ENCODE measurements at places on chromosomes 2 and 18.

DNA sequence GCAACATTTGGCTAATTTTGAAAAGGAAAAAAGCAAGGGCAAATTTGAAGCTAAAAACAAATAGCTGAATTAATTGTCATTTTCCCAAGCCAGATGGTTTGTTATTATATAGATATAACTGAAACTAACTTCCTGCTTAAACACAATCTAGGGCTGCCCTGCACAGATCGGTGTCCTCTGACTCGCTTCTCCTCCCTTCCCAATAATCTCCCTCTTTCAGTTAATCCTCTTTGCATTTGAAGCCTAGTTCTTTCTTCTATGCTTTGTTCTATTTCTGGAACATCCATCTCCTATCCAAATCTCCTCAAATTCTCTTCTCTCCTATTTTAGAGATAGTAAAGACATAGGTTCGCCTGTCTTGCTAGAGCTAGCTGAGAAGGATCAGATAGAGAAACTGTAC lies 328.1 kb downstream of the SLC8A1 start:
- DNase-seq = peak; percentile 67

- DNase-seq = no peak
Measured at GRCh38 chr2:17461087-17461475, 57.2 kb downstream of the RAD51AP2 start.

DNA sequence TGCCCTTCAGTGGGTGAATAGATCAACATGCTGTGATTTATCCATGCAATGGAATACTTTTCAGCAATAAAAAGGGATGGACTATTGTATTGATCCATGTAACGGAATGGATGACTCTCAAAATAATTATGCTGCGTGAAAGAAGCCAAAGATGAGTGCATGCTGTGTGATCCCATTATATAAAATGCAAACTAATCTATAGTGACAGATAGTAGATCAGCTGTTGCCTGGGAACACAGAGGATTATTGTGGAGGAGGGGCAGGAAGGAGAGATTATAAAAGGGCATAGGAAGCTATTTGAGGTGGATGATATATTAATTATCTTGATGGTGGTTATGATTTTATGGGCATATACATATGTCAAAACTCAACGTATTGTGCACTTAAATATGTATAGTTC lies 55.5 kb upstream of the ADAM23 start:
- peak; percentile 24 for DNase-seq

DNA sequence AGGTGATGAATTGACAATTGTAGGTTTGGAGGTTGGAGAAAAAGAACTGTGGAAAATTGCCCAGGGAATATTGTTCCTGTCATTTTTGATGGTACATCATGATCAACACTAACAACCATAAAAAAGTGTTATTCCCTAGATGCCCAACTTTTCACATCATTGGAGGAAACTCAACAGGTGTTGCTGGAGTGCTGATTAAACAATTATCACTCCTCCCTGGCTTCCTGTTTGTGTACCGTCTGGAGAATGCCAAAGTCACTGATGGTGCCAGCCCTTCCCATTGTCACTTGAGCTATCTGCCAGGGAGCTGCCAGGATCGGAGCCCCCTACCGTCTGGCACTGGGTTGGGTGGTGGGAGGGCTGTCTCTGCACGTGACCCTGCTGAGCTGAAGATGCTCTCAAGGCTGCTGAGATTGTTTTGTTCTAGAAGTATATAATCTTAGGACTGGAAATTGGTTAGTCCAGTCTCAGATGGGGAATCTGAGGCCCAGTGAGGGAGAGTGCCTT lies 156.9 kb downstream of the PRKCE start:
- peak; percentile 38 for DNase-seq

GRCh38 chr18:70319187-70319586 lies 30.3 kb downstream of the SOCS6 start:
- no peak for DNase-seq

GRCh38 chr18:36427369-36427768 lies 129.9 kb downstream of the FHOD3 start:
- DNase-seq = no peak

DNA sequence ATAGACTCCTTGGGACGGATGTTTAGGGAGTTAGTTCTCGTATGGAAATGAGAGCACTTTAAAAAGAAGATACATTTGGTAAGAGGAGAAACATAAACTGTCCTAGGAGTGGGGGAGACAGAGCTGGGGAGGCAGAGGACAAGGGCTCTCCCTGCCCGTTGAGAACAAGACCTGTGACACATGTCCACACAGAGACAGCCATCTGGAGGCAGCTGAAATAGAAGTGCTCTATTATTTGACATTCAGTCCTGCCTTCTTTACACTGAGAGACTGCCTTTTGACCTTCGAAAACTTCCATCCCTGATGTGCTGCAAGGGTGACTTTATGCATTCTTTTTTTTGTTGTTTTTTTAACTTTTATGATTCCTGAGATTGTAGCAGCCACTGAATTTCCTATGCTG lies 150.1 kb downstream of the UXS1 start:
- peak; percentile 32 for DNase-seq

- DNase-seq = no peak
Measured at GRCh38 chr18:54257015-54257414, 12.3 kb upstream of the POLI start.

- DNase-seq = no peak
Measured at GRCh38 chr2:6394276-6394675, 471.4 kb downstream of the CMPK2 start.

DNA sequence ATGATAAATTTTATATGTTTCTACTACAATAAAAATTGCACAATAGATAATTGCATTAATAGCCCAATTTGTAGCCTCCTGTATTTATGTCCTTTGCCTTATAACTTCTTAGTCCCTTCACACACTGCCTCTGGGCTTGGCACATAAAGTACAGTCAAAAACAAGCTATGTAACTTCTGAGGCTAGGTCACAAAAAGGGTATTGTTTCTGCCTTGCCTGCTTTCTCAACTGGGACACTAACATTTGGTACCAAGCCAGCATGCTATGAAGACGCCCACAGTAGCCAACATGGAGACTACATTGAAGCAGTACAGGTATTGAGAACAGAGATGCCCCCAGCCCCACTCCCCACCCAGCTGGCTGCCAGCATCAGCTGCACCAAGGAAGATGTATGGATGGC lies 5.4 kb upstream of the SLC3A1 start:
- no peak for DNase-seq

- no peak for DNase-seq
Measured at GRCh38 chr18:56248610-56249235, 389.7 kb downstream of the TXNL1 start.

GRCh38 chr18:33711514-33711913 lies 133.5 kb downstream of the ASXL3 start:
- peak; percentile 60 for DNase-seq

DNA sequence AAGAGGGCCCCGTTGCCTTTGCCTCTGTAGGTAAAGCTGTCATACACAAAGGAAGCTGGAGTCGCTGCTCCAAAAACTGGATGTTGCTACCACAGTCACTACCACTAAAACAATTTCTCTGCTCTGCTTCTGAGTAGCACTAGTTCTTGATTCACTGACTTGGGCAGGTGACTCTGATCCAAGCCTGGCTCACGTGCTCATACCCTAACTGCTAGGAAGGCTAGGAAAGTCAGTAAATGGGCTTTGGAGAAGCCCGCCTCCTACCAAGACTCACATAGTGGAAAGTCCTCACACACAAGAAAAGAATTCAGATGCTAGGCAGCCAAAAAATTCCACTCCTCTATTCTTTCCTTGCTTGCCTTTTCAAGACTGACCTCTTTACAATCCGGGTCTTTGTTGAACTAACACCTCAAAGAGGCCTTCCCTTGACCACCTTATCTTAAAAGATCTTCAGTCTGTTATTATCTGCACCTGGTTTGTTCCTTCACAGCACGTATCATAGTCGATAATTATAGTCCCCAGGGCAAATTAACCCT lies 11.4 kb upstream of the DYNC1I2 start:
- DNase-seq = no peak

DNA sequence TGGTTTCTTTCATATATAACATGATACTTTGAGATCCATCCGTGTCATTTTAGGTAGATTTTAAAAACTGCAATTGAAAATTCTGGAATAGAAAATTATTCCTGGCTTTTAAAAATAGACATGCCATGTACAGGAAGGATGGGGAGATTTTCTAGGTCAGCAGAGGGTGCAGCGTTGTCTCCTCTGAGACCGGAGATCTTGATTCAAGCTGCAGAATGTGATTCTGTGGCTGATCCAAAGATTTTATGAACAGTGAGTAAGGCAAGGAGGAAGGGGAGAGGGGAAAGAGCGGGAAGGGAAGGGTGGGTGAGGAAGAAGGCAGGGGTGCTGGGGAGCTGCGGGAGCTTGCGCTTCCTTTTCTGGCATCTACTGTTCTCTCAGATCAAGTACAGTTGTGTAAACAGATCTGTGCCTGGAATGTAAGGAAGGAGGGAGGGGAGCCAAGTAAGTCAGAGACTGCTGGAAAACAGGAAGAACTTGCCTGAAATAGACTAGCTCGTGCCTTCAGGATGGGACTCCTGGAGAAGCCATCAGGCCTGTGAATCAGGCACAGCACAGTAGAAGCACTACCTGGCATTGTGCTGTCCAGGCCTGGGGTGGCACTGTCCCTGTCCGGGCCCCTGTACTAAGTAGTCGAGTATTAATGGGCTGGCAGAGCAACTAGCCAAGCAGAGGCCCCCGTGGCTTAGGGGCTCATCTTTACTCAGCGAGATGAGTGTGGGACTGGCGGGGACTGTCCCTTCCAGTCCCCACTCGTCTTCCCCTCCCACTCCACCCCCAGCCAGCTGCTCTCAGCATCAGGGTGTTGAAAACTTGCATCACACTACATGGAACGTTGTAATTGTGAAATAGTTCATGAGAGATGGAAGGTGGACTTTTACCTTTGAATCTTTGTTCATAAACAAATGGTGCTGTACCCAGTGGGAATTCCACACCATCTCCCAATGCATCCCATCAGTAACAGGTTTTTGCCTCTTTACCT lies 163.5 kb downstream of the UXS1 start:
- DNase-seq = no peak

GRCh38 chr2:234031207-234031606 lies 19.3 kb upstream of the SPP2 start:
- no peak for DNase-seq

DNA sequence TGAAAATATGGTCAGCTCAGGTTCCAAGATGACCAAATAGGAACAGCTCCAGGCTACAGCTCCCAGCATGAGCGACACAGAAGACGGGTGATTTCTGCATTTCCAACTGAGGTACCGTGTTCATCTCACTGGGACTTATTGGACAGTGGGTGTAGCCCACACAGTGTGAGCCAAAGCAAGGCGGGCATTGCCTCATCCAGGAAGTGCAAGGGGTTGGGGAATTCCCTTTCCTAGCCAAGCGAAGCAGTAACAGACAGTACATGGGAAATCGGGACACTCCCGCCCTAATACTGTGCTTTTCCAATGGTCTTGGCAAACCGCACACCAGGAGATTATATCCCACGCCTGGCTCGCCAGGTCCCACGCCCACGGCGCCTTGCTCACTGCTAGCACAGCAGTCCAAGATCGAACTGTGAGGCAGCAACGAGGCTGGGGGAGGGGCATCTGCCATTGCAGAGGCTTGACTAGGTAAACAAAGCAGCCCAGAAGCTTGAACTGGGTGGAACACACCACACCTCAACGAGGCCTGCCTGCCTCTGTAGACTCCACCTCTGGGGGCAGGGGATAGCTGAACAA lies 57.5 kb downstream of the WDPCP start:
- no peak for DNase-seq

GRCh38 chr2:196372811-196373664 lies 201.7 kb upstream of the STK17B start:
- DNase-seq = no peak

GRCh38 chr2:17578466-17578928 lies 38.0 kb downstream of the VSNL1 start:
- DNase-seq = no peak

DNA sequence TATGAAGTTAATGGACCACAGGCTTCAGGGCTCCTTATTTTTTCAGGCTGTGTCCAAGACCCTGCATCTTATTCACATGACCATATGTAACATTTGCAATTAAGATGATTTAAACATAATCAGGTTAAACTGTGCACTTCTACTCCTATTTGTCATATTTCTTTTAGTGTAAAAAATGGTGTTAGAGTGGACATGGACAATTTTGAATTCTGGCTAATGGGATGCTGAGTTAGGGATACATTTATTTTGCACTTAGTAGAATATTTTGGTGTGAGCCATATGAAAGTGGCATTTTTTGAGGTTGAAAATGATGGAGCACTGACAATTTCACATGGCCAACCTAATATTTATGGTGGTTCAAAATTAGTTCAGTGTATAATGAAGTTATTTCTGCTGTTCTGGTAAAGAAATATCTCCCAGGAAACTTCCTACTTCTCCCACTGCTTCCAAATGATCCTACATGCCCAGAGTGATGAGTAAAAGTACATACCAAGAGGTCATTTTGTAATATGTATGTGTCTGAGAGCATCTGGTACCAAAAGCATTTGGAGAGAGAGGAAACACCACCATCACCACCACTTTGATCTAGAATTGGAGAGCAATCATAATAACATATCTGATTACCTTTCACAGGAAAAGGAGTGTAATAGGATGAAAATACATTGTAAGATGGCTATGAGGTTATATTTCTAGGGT lies 36.0 kb downstream of the GULP1 start:
- no peak for DNase-seq

- no peak for DNase-seq
Measured at GRCh38 chr2:8524823-8525222, 157.0 kb upstream of the ID2 start.

DNA sequence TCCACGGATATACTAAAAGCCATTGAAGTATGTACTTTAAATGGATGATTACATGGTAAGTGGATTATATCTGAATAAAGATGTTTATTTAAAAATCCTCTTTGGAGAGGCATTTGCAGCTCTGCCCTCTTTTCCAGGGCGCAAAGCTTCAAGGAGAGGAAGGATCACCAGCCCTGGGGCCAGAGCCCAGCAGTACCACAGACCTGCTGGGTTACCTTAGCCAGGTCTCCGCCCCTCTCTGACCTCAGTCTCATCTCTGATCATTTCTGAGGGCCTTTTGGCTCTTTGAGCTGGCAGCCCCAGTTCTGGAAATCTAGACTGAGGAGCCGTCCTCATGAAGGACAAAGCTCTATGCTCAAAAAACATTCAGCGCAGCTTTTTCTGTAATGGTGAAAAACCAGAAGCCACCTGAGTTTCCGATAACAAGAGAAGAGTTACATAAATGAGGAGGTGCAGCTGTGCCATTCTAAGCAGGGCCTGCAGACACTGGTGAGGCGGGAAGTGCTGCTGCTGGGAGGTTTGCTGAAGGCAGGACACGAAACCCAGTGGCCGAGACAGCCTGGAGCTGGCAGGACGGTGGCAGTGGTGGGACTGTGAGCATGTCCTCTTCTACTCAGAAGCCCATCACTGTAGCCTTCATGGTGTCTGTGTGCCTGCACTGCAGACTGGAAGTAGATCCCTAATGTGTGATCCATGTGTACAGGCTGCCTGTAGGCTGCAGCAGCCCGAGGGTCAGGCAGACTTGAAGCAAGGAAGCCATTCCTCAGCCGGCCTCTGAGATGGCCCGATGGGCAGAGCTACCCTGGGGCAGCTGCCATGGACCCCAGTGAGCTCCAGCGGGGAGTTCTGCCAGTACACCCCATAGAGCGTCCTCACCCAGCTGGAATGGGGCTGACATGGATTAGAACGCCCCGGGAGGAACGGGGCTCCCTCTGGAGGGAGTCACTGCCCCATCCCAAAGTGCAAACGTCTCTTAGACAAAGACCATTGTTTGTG lies 27.7 kb downstream of the ADRA2B start:
- DNase-seq = peak; percentile 20

GRCh38 chr18:360676-361075 lies 92.8 kb upstream of the THOC1 start:
- DNase-seq = no peak

- DNase-seq = no peak
Measured at GRCh38 chr18:40017021-40017420, 1938.0 kb upstream of the PIK3C3 start.
